Cerebellar nuclear complex (tissue), 1 donor: ENCODE measurements at places on chromosomes 1 and 21.

DNA sequence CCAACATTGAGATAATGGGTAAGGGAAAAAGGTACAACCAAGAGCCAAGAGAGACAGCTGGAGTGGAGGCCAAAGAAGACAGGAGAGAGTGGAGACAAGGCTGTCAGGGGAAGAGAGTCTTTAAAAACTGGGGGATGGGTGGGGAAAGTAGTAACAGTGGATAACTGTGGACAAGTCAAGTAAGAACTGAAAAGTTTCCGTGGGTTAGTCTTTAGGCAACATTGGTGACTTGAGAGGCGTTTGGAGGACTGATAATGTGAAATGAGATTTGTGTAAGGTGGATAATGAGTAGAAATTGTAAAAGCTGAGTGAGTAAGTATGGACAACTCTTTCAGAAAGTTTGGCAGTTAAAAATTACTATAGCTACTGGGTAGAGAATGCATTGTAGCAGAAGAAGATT lies 10.4 kb downstream of the PPP2R5A start:
- DNase-seq = no peak

- DNase-seq = no peak
Measured at GRCh38 chr1:111202707-111203623, 2.5 kb upstream of the DENND2D start.

DNA sequence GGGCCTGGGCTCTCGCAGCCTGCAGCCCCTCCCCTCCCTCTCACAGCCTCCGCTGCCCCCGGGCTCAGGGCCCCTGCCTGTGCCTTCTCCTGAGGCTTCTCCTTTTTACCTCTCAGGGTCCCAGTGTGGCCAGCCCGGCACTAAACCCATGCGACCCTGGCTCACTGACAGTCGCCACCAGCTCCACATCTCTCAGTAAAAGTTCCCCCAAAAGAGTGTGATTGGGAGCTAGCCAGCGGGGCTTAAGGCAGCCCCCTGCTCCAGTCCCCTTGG lies 26.6 kb downstream of the PDE9A start:
- DNase-seq = no peak

DNA sequence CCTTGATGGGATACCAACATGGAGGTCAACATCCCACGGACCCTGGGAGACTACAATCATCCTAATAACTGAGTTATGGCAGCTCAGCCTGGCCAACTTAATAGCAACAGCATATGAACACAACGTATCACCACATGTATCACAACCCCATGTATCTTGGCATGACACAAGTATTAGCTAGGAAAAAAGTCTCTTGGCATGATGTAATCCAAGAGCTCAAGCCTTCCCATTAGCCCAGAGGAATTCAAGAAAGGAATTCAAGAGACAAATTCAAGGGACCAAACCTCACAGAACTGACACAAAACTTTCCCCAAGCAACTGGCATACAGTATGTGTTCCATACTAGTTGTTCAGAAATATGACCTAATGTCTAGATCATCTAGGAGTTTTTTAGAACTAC lies 100.9 kb upstream of the HMGB4 start:
- no peak for DNase-seq

- DNase-seq = no peak
Measured at GRCh38 chr1:222543817-222544216, 4.1 kb downstream of the HHIPL2 start.

DNA sequence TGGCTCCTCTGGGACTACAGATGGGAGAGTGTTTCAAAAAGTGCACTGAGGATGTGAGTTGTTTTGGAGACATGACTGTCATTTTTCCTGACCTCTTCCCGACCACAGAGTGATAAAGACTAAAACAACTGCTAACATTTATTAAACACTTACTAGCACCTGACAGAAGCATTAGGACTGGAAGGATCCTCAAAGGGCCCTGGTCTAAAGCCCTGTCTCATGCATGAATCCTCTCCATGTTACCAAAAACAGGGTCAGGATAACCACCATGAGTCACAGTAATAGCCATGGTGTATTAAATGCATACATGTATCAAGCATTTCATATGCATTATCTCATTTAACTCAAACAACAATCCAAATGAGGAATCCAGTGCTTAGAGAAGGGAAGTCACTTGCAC lies 11.5 kb downstream of the CYB5RL start:
- no peak for DNase-seq

DNA sequence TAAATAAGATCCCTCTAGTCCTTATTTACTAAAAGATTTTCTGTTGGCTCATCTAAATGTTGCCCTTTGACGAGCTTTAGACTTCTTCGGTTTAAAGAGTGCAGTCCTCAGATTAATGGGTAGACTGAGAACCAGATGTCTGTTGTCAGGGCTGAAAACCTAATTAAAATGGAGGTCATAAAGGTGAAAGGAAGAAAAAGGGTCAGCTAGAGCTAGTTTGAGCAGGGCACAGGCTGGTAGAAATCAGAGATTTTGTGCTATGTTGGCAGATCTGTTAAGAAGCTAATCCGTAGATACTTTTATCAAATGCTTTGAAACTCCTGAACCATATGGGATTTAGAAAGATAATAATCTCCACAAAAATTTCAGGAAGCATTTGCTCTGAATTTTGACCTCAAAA lies 959.0 kb downstream of the PLA2G4A start:
- no peak for DNase-seq

DNA sequence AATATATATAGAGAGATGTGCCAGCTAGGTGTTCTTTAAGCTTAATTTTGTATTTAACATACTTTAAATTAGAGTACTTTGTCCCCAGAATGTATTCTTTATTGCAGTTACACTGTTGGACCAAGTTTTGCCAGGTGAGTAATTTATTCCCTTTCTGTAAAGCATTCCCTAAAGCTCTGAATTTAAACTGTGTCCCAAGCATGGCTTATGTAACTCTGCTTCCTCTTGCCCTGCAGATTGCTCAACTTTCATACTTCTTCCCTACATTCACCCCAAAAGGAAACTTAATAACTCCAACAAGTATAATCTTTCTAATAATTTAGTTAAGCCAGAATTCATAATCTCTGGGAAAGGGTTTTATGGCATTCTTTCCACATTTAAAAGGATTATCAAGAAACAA lies 5.6 kb downstream of the LYPLAL1 start:
- no peak for DNase-seq

DNA sequence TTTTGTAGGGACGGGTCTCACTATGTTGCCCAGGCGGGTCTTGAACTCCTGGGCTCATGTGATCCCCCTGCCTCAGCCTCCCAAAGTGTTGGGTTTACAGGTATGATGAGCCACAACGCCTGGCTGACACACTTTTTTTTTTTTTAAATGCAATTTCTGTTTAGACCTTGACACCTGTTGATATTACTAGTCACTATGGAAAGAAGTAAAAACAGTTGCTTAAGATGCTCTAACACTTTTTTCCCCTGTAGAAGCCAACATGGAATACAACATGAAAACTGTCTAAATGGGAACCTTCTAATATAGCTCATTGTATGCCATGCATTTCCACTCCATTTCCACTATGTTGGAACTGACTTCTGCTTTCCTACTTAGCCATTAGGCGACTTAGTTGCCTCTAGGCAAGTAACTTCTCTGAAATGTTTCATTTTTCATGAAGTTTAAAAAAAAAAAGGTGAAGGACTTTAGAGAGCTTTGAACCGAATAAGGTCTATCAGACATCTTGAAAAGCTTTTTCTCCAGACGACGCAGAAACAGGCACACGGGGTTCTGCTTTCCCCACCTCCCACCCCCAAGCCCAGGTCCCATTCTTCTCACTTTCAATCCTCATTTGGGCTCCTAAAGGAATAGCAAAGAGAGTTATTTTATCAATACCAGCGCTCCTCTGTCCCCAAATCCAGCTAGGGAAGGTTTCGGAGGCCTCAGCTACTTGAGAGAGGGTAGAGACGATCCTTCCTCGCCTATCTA lies 648 bp upstream of the DR1 start:
- no peak for DNase-seq

GRCh38 chr1:83029050-83029449 lies 969.9 kb downstream of the TTLL7 start:
- no peak for DNase-seq

GRCh38 chr1:97989094-97989680 lies 68.4 kb upstream of the DPYD start:
- no peak for DNase-seq

DNA sequence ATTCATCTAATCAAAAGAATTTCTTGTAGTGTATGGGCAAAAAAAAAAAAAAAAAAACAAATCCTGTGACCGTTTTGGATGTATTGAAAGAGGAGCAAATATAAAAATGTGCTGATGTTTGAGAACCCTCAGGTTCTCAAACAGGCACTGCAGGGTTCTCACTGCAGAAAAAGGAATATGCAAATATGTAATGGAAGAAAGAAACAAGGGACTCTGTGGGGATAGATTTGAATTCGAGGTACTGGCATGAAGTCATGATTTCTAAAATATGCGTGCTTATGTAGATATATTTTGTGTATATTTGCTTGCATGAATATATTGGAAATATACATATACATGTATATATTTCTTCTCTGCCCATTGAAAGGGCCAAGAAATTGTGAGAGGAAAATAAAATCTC lies 365.0 kb upstream of the RUNX1 start:
- no peak for DNase-seq

DNA sequence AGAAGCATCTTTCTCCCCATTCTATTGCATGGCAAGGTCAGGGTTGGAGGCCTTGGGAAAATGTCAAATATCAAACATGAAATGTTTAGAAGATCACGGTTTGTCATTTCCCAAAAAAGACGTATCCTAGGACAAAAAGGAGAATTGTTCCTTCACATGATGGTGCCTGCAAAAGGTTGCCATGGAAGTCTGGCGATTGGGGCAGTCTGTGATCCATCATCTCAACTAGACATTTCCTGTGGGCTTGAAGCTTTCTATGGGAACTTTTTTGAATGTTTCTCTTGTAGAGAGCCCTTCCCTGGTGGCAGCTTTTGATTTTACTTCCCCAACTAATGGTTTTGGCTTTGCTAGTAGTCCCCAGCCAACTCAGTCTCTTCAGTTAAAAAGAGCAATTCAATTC lies 106.3 kb downstream of the TGFB2 start:
- no peak for DNase-seq

DNA sequence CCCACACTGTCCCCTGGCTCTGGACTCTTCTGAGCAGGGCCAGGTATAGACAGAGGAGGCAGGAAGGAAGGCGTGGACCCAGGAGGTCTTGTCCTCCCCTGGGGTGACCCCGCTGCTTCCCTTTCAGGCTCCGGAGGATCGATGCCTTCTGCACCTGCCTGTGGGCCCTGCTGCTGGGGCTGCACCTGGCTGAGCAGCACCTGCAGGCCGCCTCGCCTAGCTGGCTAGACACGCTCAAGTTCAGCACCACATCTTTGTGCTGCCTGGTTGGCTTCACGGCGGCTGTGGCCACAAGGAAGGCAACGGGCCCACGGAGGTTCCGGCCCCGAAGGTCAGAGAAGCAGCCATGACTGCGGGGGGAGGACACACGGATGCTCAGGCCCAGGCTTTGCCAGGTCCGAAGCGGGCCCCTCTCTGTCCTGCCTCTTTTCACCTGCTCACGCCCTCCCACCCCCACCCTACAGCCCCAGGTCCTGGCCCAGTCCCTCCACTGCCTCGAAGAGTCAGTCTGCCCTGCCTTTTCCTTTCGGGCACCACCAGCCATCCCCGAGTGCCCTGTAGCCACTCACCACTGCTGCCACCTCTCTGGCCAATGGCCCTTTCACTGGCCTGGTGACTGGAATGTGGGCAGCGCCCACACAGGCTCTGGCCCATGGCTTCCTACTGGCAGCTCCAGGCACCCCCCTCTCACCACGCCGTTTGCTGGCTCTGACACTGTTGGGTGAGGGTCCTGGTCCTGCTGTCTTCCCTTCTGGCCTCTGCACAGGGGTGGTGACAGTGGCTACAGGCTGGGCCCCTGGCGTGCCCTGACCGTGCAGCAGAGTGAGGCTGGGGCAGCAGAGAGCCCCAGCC lies 13.5 kb downstream of the TMEM201 start:
- no peak for DNase-seq

GRCh38 chr1:197761654-197762053 lies 13.6 kb downstream of the DENND1B start:
- no peak for DNase-seq

DNA sequence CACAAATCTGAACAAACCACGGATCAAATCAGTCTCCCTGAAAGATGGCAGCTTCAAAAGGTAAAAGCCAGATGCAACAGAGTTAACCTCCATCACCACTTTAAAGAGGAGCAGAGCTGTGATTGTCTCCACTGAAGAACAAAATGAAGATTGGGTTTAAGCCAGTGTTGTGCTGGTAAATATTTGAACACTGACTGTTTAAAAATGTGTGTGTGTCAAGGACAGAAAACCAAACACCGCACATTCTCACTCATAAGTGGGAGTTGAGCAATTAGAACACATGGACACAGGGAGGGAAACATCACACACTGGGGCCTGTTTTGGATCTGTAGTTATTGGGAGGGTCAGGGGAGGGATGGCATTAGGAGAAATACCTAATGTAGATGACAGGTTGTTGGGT lies 83.9 kb downstream of the ST6GALNAC5 start:
- DNase-seq = no peak

GRCh38 chr1:209870151-209870831 lies 42.5 kb downstream of the UTP25 start:
- no peak for DNase-seq

DNA sequence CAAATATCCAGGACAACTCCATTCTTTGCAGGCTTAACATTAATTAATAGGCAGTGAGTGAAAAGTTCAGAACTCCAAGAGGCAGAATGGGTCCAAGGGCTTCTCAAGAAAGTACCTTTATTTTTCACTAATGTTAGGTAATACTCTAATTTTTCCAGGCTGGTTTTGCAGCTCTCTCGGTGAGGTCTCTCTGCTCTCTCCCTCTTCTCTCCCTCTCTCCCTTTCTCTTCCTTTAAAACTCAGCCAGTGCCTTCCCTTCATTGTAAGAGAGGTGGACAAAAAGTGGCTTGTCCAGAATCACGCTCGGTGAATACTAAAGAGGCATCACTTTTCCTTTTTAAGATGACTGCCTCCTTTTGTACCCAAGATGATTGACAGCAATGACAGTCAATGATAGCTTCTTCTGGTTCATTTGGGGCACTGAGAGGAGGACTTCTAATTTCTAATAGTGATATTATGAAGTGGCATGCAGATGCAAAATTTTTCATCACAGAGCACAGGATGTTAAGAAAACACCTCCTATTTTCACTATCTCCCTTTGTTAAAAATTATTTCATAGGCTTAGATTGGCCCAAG lies 1.3 kb upstream of the CHI3L1 start:
- DNase-seq = no peak

GRCh38 chr1:158930504-158930903 lies 848 bp upstream of the PYHIN1 start:
- no peak for DNase-seq

GRCh38 chr1:117368116-117369108 lies 1.2 kb downstream of the MAN1A2 start:
- no peak for DNase-seq

DNA sequence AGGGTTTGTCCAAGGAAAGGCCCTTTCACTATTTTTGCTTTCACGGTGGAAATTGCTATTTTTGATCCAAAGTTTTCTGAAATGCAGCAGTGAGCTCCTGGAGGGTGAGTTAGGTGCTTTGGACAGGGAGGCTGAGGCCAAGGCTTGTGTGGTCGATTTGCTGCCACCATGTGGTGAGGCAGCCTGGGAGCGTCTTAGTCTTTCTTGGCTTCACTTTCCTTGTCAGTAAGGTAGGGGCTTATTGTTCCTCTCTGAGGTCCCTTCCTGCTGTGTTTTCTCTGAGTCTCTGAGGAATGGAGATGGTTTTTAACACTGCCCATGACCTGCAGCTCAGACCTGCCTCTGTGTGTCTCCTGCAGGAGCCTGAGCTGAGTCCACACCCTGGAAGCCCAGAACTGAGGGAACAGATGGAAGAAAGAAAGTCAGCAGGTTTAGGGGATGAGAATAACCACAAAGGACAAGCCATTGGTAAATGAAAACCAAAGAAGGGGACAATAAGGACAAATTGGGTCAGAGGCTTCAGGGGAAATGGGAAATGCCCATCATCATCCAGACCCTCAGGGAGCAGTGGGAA lies 20.1 kb upstream of the S100A10 start:
- no peak for DNase-seq

GRCh38 chr1:203858055-203858454 lies 3.3 kb upstream of the SNRPE start:
- DNase-seq = no peak
